Stimulated activated CD4-positive, alpha-beta T cell treated with anti-CD3 and anti-CD28 coated beads, Interleukin-15, amount 100 ng/mL, for 1 hour (primary cell): ENCODE measurements at places on chromosomes 3 and 15.

DNA sequence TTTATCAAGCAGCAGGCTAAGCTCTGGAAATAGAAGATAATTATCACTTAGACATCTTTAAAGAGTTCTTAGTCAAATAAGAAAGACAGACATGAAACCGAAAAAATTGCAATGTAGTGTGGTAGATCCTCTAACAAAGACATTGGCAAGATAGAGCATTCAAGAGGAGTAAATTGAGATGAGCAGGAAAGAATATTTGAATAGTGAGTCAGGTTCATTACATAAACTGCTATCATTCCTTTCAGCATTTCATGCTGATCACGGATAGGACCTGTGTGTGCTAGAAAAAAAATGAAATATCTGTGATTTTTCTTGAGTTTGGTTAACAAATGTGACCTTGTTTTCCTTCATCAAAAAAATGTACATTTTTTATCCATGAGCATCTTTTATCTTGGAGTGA is 460.9 kb downstream of the OTOL1 start:
- DNase-seq: no peak

- no peak for DNase-seq
Measured at GRCh38 chr3:12840591-12841148, 695 bp downstream of the RPL32 start.

- DNase-seq: no peak
Measured at GRCh38 chr3:16813336-16813735, 71.4 kb upstream of the PLCL2 start.

DNA sequence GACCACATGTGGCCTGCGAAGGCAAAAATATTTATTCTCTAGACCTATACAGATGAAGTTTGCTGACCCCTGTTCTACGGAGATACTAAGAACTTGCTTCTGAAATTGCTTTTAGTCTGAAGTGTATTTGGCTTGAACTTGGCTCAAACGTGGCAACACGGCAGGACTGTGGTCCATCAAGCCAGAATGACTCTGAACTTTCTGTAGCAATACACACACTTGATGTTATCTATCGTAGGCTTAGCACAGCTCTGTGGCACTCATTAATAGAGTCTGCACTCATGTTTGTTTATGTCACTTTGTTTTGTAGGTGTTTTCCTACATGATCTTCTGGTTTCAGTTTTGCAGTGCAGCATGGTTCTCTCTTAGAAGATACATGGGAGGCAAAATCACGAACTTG is 298.1 kb downstream of the ADAMTS17 start:
- DNase-seq: no peak

GRCh38 chr15:91165850-91166249 is 65.8 kb downstream of the SV2B start:
- no peak for DNase-seq

GRCh38 chr3:117610156-117610555 is 900.6 kb downstream of the TUSC7 start:
- no peak for DNase-seq

GRCh38 chr3:48919215-48920138 is 835 bp downstream of the ARIH2 start:
- DNase-seq: no peak

GRCh38 chr15:59555696-59556095 is 55.9 kb upstream of the GCNT3 start:
- DNase-seq: no peak

- DNase-seq: no peak
Measured at GRCh38 chr3:69092030-69092516, 7.3 kb downstream of the ARL6IP5 start.

DNA sequence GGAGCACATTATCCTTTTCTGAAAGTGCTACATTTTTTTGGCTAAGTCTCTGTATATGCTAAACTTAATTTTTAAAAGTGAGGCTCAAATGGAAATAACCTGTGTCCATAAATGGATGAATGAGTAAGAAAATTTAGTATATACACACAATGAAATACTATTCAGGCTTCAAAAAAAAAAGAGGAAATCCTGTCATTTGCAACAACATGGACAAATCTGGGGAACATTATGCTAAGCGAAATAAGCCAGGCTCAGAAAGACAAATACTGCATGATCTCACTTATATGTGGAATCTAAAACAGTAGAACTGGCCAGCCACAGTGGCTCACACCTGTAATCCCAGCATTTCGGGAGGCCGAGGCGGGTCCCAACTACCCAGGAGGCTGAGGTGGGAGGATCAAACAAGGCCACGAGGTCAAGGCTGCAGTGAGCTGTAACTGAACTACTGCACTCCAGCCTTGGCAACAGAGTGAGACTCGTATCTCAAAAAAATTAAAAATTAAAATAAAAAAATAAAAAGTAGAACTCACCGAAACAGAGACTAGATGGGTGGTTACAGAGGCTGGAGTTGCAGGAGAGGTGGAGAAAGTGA is 25.8 kb downstream of the CCDC12 start:
- no peak for DNase-seq

DNA sequence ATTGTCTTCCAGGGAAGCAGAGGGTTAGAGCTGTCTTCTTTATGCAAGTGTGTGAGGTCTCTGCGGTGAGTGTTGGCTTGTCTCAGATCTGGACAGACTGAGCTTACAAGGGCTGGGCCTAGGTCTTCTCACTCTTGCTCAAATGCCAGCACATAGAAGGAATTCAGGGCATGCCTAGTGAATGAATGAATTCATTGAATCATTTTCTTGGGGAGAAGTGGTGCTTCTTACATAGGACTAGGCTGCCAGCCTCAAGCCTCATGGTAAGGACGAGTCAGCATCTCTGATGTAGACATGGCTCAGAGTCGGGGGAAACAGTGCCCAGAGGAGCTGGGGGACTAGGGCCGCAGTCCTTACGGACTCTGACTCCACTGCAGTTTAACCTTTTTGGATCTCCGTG is 17.2 kb downstream of the MKRN2 start:
- DNase-seq: no peak

DNA sequence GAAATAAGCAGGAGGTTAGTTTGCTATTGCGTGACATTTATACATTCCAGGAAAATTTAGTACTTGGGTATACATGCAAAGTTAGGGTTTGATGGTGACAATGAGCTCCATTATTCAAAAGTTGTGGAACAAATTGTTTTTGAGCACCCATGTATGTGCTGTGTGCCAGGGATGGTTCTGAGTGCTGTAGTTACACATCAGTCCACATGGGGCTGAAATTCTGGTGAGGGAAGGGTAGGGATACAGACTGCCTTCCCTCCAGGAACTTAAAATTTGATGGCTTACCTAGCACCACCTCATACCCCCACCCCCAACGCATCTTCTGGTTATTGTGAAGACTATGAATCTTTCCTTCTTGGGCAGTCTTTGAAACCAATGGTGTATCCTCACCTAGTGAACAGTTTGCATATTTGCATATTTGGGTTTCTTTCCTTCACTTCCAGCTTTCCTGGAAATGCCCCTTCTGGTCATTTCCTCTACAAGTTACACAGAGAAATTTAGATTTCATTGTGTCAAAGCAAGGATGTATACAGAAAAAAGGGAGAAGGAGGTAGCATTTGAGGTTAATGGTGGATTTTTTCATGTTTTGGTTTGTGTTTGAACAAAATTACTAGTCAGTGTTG is 222.0 kb upstream of the IL12A start:
- DNase-seq: no peak

GRCh38 chr3:69104586-69104985 is 17.8 kb downstream of the LMOD3 start:
- no peak for DNase-seq

GRCh38 chr15:38997841-38998240 is 433.2 kb upstream of the RASGRP1 start:
- DNase-seq: no peak

GRCh38 chr15:62601777-62602545 is 436.9 kb upstream of the C2CD4B start:
- DNase-seq: no peak

DNA sequence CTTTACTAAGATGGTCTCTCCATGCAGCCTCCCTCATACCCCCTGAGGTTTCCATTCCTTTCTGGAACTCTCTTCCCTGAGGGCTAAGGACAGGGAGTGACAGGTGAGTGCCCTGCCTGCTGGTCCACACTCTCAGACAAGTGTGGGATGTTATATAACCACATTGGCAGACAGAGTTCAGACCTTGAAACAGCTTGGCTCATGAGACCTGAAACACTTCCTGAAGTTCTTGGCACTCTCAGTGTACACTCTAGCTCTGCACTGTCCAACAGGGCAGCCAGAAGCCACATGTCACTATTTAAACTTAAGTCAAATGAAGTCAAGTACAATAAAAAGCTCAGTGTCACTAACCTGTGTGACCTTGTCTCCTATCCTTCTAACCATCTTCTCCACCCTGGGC is 188.5 kb downstream of the ZNF621 start:
- DNase-seq: no peak

DNA sequence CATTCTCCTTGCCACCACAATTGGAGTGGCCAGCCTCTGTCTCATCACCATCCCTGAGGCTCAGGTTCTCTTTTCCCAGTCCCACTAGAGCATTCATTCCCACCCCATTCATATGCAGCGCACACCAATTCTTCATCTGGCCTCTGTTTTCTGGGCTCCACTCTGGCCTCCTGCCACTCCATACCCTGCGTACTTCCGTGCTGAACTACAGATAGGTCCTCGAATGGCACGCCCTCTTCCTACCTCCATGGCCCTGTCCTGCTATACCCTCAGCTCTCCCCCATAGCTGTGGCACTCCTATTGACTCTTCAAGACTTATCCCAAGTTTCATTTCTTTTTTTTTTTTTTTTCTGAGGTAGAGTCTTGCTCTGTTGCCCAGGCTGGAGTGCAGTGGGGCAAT is 25.9 kb downstream of the PAQR5 start:
- DNase-seq: no peak

DNA sequence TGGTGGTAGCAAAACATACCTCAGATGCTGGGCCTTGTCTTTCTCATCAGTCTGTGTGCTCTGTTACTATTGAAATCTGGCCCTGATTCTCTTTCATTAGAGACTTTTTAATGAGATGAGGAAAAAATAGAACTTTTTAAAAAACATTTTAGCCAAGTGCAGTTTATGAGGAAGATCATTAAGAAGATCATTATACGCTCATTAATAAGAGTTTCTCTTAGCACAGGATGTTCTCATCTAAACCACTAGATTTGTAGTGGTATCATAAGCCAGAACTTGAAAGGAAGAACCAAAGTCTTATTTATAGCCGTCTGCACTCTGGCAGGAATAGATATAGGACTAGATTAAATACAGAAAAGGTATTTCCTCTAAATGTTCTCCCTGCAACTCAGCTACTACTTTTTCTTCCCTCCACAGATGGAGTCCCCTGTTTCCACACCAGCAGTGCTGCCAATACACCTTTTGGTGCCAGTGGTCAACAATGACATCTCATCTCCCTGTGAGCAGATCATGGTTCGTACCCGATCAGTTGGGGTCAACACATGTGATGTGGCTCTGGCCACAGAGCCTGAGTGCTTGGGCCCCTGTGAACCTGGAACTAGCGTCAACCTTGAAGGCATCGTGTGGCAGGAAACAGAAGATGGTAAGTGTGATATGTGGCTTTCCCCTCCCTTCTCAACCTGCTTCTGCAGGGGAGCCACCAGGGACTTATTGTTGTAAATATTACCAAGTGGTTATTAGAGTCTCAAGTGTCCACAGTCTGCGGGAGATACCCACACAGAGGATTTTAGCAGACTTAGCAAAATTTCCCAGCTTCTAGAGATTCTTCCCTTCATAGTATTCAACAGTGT is 152.8 kb downstream of the RBPMS2 start:
- DNase-seq: peak; percentile 6

- DNase-seq: no peak
Measured at GRCh38 chr3:15451216-15452113, 24.1 kb downstream of the EAF1 start.

GRCh38 chr15:91407269-91407889 is 307.3 kb downstream of the SV2B start:
- no peak for DNase-seq
